ENCODE measurements at places on chromosomes 7 and 10.

GRCh38 chr10:70272925-70273316, 10.9 kb downstream of the NPFFR1 start:
- DNase-seq: no peak

- no peak for DNase-seq
Measured at GRCh38 chr10:86657011-86657395, 2.7 kb downstream of the OPN4 start.

GRCh38 chr10:32981760-32982159, 23.7 kb upstream of the ITGB1 start:
- DNase-seq: no peak

- no peak for DNase-seq
Measured at GRCh38 chr10:77940225-77940624, 13.7 kb upstream of the DLG5 start.

DNA sequence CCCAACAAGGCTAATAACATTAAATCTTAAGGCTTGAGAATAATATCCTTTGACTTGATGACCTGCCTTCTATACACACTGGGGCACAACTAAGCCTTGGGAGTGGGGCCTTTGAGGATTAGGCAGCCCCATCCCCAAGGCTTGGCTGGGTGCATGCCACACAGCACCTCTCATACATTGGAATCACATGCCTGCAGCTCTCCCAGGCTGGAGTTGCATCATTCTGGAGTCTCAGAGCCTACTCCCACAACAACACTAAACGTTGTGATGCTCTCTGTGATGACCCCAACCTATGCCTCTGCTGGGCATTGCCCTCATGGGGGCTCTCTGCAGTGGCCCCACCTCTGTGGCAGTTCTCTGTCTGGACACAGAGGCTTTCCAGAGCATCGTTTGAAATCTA, 31.9 kb upstream of the SGCE start:
- DNase-seq: no peak

DNA sequence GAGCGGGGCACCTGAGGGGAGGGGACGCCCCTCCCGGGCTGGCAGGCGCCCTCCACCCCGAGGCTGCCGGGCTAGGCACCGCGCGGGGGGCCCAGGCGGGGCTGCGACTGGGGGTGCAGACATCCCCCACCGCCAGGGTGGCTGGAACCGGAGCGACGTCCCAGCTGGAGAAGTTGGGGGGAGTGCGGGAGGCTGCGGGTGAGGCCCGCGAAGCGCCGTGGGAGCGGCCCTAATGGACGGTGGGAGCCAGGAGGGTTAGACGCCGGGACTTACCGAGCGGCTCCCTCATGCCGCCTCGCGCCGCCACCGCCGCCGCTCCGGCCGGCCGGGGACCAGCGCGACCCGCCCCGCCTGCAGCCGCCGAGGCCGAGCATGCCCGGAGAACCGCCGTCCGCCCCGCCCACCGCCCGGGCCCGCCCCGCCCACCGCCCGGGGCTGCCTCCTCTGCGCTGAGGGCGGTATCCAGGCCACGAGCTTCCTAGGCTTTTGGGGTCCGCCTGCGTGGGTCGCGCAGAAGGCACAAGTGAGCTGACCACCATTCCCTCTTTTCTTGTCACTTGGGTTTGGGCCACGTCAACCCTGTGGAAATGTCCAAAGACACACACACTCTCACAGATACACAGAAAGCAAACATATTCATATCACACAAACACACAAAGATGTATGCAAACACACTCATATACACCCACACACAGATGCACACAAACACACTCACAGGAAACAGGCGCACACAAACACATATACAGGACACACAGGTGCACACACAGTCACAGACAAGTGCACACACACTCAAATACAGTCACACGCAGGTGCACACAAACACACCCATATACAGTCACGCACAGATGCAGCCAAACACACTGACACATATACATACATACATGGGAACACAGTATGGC, at the start of gene JCAD:
Gene JCAD, minus strand, starts transcription at position 378 of the 899 bp plus-strand sequence. CDS start 11,774 bp downstream, outside the sequence.
- peak; percentile 49 for DNase-seq

DNA sequence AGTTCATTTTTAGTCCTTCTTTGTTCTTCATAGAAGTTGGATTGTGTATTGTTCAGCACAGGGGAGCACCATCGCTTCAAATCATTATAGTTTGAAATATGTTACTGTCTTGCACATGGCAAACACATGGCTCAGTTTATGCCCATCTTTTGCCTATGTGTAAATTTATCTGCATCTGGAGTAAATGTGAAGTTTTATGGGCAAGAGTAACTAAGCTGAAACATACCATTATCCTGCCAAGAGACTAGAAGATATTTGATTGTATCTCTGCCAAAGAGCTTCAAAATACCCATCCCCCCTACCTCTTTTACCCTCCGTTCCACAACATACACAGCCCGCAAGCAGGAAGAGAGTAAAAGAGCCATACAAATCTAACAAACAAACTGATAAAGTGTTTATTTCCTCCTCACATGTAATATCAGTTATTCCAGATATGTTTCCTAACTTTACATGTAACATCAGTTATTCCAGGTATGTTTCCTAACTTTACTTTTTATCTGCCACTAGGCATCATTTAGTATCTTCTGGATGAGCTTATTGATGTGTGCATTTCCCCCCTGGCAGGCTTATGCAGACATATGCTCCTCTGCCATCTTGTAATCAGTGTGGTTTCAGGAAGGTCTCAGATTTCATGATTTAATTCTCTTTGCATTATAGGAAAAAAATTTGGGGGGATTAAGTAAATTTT, 127.7 kb downstream of the SRI start:
- no peak for DNase-seq

GRCh38 chr7:37535841-37536240, 87.2 kb upstream of the ELMO1 start:
- no peak for DNase-seq

DNA sequence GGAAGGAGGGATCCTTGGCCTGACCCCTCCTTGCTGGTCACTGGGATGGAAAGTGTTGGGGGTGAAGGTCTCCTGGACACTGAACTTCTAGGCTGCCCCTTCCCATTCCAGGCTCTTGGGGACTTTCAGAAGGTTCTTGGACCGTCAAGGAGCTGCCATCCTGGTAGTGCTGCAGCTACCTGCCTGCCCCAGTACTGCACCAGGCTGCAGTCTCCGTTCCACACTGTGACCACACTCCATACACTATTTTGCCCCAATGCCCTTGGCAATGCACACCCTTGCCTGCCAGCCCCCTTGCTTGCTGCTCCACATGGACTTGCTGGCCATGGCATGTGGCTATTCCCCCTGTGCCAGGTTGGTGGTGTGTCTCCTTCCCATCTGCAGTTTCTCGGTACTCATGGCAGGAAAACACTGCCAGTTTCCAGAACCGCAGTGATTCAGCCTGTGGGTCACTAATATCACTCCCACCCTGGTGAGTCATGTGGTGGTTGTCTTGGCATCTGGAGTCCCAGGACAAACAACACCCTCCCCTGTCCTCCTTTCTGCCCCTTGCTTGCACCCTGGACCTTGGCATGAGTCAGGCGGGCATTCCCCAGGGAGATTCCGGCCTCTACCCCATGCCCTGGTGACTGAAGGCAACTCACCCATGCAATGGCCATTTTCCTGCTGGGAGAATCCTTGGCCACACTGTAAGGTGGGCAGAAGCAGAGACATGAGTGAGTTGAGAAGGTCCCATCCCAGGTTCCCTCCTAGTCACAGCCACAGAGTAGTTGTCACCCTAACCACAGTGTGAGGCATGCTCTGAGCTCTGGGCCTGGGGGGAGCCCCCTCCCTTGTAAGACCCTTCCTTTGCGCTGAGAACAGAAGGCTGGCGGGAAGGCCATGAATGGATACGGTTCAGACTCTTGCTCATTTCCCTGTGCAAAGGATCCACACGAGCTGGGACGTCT, 32.8 kb downstream of the GOLGA7B start:
- DNase-seq: no peak

DNA sequence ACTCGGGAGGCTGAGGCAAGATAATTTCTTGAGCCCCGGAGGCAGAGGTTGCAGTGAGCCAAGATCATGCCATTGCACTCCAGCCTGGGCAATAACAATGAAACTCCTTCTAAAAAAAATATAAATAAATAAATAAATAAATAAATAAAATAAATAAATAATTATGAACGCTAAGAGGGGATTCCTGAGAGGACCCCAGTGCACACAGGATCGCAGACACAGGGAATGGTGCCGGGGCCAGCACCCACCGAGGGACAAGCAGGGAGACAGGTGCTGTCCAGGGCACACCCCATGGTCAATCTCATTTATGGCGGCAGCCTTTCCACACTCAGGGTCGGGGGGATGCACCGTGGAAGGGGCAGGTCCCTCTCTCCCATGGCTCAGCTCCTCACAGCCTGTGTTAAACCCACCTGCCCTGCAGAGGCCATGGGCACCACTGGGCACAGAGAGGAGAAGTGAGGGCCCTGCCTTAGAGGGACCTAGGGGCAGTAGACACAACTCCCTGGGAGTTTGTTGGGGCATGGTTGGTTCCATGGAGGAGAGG, 2.2 kb upstream of the RAMP3 start:
- no peak for DNase-seq

- no peak for DNase-seq
Measured at GRCh38 chr7:25823571-25823970, 328.4 kb upstream of the NFE2L3 start.

Measured in stimulated activated CD4-positive, alpha-beta T cell treated with anti-CD3 and anti-CD28 coated beads, Interleukin-15, amount 100 ng/mL, for 1 hour (primary cell).